ENCODE measurements at places on chromosomes 4 and X.
A peak's percentile ranks its signal among the peaks of the same experiment; 100 is the strongest.

GRCh38 chrX:73562984-73563737 lies at the start of gene CHIC1:
CHIC1 (plus strand) TSS chrX:73563197; CDS start chrX:73563285, 88 bp downstream.
- DNase-seq = peak; percentile 50

GRCh38 chr4:92519727-92520126 lies 216.0 kb downstream of the GRID2 start:
- DNase-seq = no peak

- peak; percentile 40 for DNase-seq
These were observed 133.6 kb upstream of the GIMD1 start for GRCh38 chr4:106502106-106502699.

GRCh38 chrX:79268788-79269187 lies 98.3 kb downstream of the ITM2A start:
- no peak for DNase-seq

DNA sequence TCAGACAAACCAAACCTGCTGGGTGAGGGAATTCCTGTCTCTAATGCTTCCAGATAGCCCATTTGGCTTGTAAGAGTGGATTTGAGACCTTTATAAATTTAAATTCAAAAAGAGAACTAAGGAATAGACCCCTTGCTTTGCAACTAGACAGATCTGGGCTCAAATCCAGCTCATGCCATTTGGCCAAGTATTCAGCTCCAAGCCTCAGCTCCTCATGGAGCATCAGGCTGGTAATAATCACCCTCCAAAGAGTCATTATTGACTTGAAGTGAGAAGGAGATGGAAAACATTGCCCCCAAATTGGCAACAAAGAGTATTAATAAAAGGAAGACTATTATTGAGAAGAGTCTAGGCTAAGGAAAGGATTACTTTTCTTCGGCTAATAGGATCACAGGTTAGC lies 134.7 kb downstream of the PDE5A start:
- no peak for DNase-seq

All from LNCaP clone FGC (cell line).